Anterior cingulate cortex (tissue), 58 donors: ENCODE measurements at places on chromosomes 5 and 9.

DNA sequence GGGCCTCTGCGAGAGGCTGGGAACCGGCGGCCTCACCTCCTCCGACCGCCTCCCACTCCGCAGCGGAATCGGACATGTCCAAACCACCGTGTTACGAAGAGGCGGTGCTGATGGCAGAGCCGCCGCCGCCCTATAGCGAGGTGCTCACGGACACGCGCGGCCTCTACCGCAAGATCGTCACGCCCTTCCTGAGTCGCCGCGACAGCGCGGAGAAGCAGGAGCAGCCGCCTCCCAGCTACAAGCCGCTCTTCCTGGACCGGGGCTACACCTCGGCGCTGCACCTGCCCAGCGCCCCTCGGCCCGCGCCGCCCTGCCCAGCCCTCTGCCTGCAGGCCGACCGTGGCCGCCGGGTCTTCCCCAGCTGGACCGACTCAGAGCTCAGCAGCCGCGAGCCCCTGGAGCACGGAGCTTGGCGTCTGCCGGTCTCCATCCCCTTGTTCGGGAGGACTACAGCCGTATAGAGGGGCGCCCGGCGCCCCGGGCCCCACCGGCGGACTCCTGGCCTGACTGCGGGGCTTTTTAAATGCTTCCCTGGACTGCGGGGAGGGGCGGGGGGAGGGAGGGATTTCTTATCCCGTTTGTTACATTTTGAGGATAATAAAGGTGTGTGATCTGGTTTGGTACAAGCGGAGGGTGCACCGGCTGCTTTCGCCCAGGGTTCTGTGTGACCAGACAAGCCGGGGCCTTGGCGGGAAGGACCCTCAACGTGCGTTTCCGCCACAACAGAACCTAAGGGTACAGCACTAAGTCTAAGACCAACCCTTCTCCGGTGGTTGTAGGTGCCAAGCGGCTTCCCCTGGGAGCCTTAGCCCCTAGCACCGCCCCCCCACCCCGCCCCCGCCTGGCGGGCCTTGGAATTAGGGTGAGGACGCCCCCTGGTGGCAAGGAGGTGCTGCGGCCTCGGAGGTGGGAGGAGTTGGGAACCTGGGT lies 9.3 kb downstream of the PRR7 start:
- DNase-seq: peak; percentile 75

GRCh38 chr5:28575368-28575767 lies 1537.0 kb upstream of the CDH9 start:
- DNase-seq: no peak

- no peak for DNase-seq
Observed at GRCh38 chr9:78609450-78609849, 312.5 kb downstream of the PSAT1 start.

GRCh38 chr5:13510616-13511015 lies 433.9 kb downstream of the DNAH5 start:
- no peak for DNase-seq

- no peak for DNase-seq
Observed at GRCh38 chr5:143140492-143141203, 262.8 kb downstream of the NR3C1 start.

DNA sequence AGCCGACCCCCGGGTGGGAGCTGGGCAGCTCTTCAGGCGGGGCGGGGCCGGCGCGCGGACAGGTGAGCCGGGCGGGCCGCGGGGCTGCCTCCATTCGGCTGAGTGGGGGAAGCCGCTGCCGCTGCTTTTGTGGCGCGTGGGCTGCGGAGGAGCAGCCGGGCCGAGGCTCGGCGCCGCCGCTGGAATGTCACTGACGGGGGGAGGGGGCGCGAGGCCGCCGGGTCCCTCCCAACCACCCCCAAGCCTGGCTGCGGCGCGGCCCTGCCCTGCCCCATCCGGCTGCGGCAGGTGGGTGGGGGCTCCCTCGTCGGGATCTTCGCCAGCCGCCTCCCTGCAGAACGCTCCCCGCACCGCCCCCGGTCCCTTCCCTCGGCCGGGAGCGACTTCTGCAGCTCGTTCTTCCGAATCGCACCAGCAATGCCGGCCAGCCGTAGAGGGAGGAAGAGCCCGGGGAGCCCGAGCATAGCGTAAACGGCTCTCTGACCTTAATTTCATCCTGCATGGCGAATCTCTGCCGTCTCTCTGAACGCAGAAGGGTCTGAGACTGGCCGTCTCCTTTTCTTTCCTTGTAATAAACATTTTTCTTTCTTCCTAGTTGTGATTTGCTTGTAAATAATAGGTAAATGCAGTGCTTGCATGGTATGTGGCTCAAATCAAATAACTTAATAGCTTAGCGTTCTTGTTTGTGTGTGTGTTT lies 505 bp downstream of the SPTAN1 start:
- no peak for DNase-seq
